ENCODE measurements at places on chromosomes 5 and 9.

- DNase-seq = no peak
Measured at GRCh38 chr5:65307088-65307487, 174.6 kb downstream of the ADAMTS6 start.

- DNase-seq = no peak
Measured at GRCh38 chr9:3628239-3628638, 102.4 kb upstream of the RFX3 start.

GRCh38 chr9:99666571-99666970 is 155.1 kb upstream of the NR4A3 start:
- no peak for DNase-seq

DNA sequence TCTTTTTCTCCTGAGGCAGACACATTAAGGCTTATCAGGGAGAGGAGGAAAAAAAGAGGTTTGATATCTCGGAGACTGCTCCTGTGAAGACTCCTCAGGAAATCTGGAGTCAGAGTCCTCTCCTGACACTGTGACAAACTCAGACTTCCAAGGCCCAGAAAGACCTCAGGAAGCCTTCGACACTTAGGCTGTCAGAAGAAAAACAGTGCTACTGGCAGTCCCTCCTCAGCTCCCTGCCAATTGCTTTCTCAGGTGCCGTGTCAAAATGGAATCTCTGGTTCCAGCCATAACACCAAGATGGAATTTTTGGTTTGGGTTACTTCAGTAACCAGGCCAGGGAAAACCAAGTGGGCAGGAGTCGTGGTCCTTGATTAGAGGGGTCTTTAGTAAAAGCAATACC is 4.1 kb downstream of the STK10 start:
- no peak for DNase-seq

GRCh38 chr9:110261632-110262031 is 5.3 kb upstream of the TXN start:
- no peak for DNase-seq

Data from activated CD8-positive, alpha-beta memory T cell treated with anti-CD3 and anti-CD28 coated beads for 1 hour (primary cell).